ENCODE measurements at places on chromosomes 6 and 20.

DNA sequence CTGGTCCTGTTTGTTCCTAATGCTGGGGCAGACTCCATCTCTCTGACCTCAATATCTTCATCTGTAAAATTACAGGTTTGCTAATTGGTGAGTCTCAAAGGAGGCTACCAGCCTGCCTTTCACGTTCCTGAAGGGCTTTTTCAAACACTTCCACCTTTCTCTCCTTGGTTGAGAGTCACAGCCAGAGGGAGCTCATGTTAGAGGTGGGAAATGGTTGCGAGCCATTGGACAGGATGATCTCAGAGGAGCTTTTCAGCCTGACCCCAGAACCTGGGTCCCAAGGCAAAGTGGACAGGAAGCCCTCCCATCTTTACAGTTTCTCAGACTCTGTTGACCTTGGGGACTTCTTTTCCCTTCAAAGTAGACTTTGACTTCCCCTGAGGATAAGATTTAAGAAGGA, 37.6 kb downstream of the NDUFAF5 start:
- DNase-seq = no peak

DNA sequence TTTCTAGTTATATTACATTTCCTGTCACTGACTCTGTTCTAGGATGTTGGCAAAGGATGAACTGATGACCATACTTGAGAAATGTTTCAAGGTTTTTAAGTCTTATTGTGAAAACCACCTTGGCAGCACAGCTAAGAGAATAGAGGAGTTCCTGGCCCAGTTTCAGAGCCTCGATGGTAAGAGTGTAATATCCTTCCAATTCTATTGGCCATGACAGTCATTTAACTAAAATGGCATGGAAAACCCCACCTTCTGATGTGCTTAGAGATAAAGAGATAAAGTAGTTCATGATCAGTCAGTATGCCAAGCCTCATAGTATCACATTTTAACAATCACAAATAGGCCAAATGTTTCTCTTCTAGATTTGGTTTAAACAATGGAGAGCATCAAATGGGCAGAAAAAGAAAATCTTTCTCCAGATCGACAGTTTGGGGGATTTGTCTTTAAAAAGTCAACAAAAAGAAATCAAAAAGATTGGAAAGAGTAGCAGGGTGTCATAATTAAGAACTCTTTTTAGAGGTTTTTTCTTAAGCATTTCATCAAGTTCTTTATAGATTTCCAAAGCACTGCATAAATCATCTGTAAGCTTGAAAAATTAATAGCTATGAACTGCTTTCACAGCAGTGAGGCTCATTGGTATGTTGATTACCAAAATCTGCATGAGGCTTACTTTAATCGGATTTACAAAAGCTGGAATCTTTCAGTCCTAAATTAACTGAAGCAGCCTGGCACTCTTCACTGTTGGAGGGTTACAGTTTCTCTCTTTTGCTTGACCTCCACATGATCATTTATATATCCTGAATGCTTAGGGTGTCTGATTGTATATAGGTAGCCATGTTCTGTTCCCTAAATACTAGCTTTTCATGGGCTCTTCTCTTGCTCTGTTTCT, 48.7 kb downstream of the AKIRIN2 start:
- DNase-seq = no peak

DNA sequence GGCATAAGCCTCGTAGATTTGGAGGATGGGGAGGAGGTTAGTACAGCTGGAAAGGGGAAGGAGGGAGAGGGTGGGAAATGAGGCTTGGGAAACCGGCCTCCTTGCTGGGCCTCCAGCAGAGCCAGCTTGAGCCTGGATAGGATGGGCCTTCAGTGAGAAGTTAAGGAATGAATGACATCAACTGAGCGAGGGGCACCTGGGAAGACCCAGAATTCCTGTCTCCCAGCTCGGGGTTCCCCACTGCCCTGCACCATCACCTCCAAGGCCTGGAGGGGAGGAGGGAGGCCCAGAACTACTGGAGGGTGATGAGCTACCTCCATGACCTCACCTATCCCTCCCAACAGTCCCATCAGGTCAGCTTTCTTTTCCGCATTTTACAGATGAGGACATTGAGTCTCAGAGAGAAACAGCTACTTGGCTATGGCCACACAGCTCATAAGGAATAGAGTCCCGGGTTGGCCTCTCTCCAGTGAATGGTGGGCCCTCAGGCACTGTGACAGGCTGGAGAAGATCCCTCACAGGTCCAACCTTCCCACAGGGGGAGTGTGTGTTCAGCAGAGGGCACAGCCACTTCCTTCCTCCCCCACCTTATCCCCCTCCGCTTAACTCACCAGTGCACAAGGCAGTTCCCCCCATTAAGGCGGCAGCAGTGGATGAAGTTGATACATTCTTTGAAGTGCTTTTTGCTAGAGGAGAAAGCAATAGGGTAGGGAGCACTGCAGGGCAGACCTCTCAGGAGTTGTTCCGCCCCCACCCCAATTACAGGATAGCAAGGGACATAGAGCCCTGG, 6.8 kb downstream of the DUSP15 start:
- DNase-seq = no peak

DNA sequence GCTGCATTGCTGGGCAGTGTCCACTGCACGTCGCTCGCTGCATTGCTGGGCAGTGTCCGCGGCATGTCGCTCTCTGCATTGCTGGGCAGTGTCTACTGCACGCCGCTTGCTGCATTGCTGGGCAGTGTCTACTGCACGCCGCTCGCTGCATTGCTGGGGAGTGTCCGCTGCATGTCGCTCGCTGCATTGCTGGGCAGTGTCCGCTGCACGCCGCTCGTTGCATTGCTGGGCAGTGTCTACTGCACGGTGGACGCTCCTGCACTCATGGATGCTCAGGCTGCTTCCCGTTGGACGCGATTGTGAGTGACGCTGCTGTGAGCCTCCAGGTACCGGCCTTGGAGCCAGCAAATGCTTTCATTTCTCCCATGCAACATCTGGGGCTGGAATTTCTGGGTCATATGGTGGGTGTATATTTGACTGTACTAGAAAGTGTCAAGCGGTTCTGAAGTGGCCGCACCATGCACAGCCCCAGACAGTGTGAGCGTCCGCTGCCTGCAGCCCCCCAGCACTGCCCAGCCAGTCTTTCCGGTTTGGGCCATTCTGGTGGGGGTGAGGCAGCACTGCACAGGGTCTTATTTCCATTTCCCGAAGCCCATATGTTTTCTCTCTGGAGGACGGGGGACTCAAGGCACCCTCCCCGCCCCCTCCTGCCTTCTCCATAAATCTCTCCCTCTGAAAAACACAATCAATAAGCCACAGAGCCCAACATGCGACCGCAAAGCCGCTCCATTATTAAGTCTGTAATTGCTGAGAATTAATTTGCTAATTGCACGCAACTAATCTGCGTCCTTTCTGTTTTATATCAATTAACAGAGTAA, 97.4 kb downstream of the YTHDF1 start:
- no peak for DNase-seq

DNA sequence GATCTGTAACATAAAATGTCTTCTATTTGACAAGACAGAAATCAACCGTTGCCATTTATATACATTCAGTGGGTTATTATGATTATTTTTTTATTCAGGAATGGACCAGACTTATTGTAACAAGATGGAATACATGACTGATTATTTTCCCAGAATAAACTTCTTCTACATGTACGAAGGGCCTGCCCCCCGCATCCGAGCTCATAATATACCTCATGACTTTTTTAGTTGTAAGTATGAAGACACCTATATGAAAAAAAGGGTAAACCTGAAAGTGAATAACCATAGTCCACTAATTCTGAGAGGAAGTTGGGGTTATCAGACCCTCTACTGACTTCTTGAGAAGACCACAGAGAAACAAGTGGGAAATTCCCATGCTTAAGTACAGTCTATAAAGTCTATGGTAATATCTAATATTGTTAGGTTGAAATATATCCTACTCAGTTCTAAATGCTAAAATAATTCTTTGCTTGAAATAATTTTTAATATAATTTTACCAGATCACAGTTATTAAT, 15.9 kb downstream of the OR2A4 start:
- no peak for DNase-seq

GRCh38 chr20:58362970-58363369, 26.1 kb upstream of the VAPB start:
- no peak for DNase-seq

DNA sequence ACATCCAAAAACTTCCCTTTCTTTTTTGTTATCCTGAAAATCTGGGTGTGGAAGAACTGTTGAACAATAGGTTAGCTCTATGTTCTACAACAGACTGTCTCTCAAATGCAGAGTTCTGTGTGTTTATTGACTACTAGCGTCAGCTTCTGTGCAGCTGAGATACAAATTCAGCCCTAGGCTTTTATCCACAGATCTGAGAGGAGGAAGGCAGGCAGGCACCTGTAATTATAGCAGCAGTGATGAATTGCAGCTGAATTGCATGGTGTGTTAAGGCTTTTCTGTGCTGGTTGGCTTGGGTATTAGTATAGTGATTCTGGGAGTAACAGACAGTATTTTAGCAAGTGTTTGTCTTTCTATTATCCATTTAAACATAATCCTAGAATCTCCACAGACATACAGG, 24.4 kb downstream of the GRIK2 start:
- DNase-seq = no peak

GRCh38 chr6:153872946-153873345, 166.1 kb upstream of the OPRM1 start:
- DNase-seq = no peak

GRCh38 chr6:169826697-169827096, 75.3 kb downstream of the ERMARD start:
- no peak for DNase-seq

GRCh38 chr6:39849764-39850163, 57.6 kb downstream of the DAAM2 start:
- no peak for DNase-seq

GRCh38 chr20:34403908-34404307, 40.8 kb downstream of the ITCH start:
- DNase-seq = no peak

GRCh38 chr6:13391537-13391936, 63.2 kb upstream of the TBC1D7 start:
- no peak for DNase-seq

DNA sequence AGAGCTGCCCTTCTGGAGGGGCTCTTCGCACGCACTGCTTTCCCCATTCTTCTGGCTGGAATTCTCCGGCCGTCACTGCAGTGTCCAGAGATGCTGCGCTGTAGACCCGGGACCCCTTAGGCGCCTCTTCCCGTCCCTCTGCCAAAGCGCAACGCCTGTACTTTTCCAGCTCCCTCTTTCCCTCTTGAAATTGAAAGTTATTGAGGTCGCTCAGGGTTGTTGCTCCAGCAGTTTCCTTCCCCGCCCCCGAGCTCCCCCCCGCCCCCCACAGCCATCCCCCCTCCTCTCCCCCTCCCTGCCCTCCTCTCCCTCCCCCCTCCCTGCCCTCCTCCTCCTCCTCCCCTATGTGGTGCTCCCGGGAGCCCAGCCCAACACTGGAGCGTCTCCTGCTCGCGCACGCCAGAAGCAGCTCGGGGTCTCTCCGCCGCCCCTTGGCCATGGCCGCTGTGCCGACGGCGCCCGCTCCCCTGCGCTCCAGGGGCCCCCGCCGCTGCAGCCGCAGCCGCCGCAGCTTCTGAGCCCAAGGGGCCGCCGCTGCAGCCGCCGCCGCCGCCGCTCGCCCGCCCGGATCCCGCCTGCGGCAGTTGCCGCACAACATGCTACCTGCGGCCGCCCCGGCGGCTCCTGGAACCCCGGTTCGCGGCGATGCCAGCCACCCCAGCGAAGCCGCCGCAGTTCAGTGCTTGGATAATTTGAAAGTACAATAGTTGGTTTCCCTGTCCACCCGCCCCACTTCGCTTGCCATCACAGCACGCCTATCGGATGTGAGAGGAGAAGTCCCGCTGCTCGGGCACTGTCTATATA, at the start of gene RSPO3:
Gene RSPO3 (plus strand): TSS at position 374 of the 804 bp plus-strand sequence. CDS start 522 bp downstream, outside the sequence.
- DNase-seq = no peak

GRCh38 chr20:17735206-17735804, 35.5 kb downstream of the BANF2 start:
- no peak for DNase-seq

GRCh38 chr6:111551521-111552231, 54.0 kb downstream of the TRAF3IP2 start:
- DNase-seq = no peak

DNA sequence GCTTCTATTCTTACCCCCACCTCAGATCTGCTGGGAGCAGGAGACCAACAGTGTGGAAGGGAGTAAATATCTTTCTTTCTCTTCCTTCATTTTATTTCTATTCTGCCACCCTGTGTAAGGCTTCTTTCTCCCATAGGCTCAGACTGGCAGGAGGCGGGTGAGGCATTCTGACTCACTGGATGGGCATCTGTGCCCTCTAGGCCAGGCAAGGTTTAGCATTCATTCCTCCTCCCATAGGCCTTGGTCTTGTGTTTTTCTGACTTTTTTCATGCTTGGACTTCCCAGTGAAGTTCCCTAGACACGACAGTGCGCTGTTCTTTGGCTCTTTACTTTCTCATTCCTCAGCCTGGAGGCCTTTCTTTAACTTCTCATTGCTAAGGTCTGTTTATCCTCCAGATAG, 235.2 kb downstream of the SYNE1 start:
- DNase-seq = no peak

GRCh38 chr6:76533661-76534060, 461.2 kb upstream of the IMPG1 start:
- no peak for DNase-seq

GRCh38 chr6:2715737-2716136, 35.0 kb downstream of the MYLK4 start:
- DNase-seq = no peak

DNA sequence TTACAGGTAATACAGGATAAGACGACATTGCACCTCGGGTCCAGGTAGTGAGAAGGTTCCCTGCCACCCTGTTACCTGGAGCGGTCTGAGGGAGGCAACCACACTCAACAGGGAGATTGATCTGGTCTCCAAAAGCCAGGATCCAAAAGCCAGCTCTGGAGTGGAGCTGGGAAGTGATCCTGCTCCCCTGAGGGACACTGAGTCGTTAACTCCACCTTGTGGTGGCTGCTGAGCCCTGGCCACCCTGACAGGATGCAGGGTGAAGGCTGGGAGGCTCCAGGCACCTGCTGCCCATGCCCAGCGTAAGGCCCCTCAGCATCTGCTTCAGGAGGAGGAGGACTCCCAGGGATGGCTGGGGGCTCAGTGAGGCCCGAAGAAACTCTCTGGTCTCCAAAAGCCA, 38.7 kb upstream of the SLC22A2 start:
- DNase-seq = no peak

GRCh38 chr6:140847262-140847645, 1285.5 kb upstream of the GJE1 start:
- DNase-seq = no peak
